ENCODE measurements at places on chromosomes 5 and 9.

DNA sequence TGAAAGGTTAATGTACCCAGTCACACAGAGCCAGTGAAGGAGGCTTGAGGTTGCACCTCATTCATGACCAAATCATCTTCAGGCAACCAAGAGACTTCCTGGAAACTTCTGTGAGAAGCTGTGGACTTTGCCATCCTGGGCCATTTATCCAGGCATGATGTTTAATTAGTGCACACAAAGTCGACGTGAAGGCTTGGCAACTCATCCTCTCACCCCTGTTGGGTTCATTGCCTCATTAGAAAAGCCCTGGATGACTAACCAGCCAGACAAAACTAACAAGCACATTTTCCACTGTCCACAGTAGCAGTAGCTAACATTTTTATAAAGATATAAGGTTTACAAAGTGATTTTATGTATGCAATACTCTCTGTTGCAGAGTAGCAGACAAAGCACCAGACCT, 65.7 kb upstream of the ZNF462 start:
- DNase-seq: no peak

- DNase-seq: no peak
Observed at GRCh38 chr9:136578915-136579649, 33.2 kb upstream of the NOTCH1 start.

DNA sequence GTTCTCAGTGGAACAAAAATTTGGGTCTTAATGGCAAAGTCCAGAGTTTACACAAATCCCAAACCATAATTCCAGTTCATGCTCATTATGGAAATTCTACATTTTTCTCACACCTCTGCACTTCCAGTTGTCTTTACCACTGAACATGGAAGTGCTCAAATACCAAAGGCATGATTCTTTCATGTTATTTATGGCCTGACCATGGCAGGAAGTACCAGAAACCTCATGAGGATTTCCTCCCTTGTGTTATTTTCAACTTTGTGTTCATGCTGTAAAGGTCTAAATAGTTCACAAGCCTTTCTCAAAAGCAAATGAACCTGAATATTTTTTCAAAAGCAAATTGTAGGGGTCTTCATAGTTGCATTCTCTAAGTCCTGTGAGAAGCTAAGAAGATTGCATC, 82.0 kb upstream of the ITGA1 start:
- DNase-seq: no peak

GRCh38 chr5:116830079-116830478, 255.5 kb upstream of the SEMA6A start:
- DNase-seq: no peak

DNA sequence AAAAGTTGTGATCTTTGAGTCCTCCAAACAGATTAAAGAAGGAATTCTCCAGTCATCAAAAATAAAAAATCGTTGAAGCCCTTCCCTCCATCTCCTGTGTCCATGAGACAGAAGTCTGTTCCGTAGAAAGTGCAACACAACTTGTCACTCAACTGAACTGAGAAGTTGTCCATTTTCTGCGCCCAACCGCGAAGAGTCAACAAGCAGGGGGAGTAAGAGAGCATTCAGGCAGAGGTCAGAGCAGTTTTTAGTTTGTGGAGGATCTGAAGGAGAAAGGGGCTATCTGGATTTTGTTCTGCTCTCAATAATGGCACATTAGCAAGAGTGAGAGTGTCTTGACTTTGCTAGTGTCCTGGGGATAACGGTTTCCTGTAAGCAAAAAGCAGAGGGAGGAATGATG, 303.9 kb downstream of the ICE1 start:
- no peak for DNase-seq

DNA sequence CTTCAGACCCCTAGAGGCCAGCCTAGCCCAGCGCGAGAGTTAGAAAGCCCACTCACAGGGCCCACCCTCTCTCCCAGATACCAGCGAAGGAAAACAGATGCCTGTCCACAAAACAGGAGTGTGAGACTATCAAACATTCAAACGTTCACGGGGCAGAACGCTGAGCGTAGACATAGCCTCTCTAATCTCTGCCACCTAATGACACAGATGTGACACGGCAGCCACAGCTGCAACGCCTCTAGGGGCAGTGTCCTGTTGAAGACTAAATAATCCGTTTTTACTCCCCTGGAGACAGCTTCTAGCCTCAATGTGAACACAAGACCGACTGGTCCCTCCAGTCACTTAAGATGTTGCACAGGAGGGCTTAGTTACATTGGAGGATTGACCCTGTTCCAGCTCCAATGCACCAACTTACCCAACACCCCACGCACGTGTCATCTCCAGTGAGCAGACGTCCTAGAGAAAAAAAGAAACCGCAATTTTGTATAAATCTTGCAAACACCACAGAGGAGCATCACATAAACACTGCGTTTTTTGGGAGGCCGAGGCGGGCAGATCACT, 14.3 kb downstream of the DIPK1B start:
- no peak for DNase-seq

DNA sequence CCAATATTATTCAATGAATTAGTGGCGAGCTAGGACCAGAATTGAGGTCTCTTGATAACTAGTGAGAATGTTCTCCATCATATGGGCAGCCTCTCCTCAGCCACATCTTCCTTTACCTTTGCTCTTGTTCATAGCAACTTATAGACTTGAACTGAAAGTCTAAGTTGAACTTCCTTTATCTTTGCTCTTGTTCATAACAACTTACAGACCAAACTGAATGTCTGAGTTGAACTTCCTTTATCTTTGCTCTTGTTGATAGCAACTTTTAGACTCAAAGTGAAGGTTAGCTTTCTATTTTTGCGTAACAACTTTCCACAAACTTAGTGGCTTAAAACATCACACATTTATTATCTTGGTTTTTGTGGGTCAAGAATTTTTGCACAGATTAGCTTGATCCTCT, 146.4 kb upstream of the C9orf72 start:
- no peak for DNase-seq

GRCh38 chr9:93299418-93300174, 115.7 kb downstream of the WNK2 start:
- DNase-seq: no peak

- no peak for DNase-seq
Observed at GRCh38 chr5:143796125-143796524, 15.8 kb upstream of the HMHB1 start.

- no peak for DNase-seq
Observed at GRCh38 chr9:6702707-6703106, 55.1 kb upstream of the KDM4C start.

DNA sequence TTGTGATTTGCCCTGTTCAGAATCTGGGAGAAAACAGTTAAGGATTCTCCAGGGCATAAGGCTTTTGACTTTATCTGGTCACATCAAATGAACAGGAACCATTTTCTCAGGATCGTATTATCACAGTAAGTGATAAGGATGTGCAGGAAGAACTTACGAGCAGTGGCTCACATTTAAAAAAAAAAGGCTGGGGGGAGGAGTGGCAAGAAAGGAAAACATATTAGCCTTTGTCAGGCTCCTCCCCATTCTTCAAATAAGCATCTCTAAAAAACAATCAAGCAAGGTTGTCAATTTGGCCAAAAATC, 234.3 kb upstream of the TMEM161B start:
- DNase-seq: no peak

- no peak for DNase-seq
Observed at GRCh38 chr9:96430377-96430776, 12.2 kb upstream of the ZNF367 start.

DNA sequence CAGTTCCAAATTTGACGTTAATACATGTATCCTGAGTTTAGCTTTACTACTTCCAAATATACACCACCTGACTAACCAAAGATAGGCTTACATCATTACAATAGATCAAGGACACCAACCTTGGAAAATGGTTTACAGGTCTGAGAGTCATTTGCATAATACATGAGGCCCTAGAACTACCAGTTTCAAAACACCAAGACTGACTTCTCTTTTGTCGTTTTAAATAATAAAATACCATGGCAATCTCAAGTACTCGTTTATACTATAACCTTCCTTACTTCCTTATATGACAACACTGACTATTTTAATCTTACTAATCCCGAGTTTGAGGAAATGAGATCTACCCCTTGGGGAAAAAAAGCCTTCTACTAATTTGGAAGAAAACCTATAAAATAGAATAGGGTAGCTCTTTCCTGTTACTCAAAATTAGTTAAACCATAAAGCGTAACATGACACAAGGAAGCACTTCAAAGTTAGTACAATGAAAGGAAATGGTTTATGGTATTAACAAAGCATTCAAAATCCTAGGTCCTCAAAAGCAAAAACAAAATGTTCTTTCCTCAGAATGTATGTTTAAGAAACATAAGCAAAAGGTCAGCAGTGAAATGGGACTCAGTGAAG, 42.1 kb downstream of the UBQLN1 start:
- no peak for DNase-seq

GRCh38 chr9:108515856-108516255, 339.9 kb downstream of the ACTL7B start:
- no peak for DNase-seq

GRCh38 chr5:172740428-172741205, 30.4 kb downstream of the DUSP1 start:
- no peak for DNase-seq

DNA sequence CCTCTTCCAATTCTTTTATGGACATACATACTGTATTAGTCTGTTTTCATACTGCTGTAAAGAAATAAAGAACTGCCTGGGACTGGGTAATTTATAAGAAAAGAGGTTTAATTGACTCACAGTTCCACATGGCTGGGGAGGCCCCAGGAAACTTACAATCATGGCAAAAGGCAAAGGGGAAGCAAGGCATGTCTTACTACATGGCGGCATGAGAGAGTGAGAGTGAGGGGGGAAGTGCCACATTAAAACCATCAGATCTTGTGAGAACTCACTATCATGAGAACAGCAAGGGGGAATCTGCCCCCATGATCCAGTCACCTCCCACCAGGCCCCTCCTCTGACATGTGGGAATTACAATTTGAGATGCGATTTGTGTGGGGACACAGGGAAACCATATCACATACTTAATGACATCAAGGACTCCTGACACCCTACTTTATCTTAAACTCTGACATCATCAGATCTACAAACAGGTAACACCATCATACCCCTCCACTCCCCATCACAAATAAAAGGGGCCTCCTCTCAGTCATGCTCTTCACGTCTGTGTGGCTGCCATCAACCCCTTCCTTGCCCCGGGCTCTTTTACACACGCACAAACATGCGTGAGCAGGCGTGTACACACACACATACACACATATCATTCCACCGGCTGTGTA, 9.7 kb downstream of the ANKRD33B start:
- DNase-seq: no peak

GRCh38 chr9:94788570-94789105, 62.1 kb downstream of the AOPEP start:
- DNase-seq: no peak

DNA sequence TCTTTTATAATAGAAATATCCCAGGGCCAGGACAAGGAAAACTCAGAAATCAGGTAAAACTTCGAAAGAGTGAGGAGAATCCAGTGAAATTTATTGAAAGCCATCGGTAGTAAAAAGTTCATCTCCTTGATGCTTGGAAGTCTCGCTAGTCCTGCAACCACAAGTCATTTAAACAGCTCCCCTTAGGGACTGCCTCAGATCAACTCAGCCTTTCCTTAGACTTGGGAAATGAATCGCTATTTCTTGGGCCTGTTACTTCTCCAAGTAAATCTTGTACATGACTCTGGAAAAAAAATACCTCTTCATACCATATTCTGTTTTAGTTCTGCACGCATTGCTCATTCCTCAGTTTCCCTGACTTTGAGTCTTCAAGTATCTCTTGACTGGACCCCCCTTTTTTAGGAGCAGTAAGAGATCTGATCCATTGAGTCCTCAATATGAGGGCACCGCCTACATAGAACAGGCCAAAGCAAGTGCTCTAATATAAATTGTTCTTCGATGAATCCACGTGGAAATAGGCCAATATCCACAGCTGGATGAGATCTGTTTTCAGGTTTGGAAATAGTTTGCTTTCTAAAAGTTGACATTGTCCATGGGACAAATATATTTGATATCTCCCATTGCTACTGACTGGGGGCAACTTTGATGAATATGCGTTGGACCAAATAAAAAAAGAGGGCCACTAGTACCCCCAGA, 114.2 kb downstream of the PRDM6 start:
- DNase-seq: no peak

- DNase-seq: no peak
Observed at GRCh38 chr5:150461231-150461630, 11.7 kb upstream of the RPS14 start.

DNA sequence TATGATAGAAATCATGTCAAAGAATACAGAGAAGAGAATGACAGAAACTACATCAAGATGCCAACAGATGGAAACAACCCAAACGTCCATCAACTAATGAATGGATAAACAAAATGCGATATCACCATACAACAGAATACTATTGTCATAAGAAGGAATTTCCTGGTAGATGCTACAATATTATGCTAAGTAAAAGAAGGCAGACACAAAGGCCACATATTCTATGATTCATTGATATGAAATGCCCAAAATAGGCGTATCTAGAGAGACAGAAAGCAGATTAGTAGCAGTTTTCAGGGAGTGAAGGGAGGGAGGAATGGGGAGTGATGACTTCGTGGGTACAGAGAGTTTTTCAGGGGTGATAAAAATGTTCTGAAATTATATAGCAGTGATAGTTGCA, 58.3 kb upstream of the AKNA start:
- no peak for DNase-seq

DNA sequence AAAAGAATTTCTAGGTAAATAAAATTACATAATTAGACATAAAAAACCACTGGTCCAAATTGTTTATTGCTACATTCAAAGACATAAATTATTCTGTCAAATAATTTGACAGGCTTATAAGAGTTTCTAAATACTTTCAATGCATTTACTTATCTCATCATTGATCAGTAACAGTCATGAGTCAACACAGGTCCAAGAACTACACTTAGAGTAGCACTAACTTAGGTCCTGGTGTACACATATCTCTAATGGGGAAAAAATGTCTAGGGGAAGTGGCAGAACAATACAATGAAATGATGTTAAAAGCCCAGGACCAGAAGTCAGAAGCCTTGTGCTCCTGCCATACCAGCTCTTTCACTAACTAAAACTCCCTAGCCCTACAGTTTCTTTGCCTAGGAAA, 96.5 kb upstream of the SLCO6A1 start:
- DNase-seq: no peak

DNA sequence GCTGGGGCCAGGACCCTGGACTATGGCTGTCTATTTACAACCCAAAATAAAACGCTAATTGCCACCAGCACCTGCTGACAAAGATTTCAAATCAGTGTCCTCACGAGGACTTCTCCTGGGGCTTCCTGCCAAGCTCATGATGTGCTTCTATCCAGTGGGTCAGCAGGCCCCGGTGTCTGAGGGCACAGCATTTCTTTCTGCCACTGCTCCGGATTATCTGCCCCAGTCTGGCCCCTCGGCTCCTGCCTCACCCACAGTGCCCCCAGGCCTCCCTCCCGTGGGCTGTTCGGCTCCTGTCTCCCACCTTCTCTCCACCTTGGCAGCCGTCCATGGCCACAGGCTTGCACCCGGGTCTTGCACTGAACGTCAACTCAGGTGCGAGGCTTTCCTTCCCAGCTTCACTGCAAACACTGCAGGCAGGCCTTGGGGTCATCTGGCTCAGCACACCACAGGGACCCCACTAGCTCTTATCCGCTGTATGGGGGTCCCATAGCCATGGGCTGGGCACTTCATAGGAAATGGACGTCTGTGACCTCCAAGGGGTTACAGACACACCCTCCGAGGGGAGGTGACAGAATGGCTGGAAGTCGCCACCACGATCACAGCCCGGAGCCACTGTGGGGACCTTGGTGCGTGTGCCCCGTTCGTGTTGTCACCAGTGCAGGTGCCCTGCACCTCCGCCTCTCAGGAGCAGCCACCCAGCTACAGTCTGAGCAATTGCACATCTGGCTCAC, 43.8 kb upstream of the FCN1 start:
- no peak for DNase-seq

Data from posterior cingulate gyrus (tissue), 11 donors.